Adrenal gland (tissue), 19 donors: ENCODE measurements at places on chromosomes 1 and 21. TPM values are rescaled to one million over a fixed set of nuclear protein-coding genes. Genes with fewer than 3 reads are reported as not detected.

The PRAMEF14 gene
- not detected for total RNA-seq

The SLC6A17 gene
- total RNA-seq = 6.9 TPM

The SLC30A2 gene
- total RNA-seq = 0.06 TPM

The CYP2J2 gene
- total RNA-seq = 0.27 TPM

The LENEP gene
- total RNA-seq = not detected

GRCh38 chr1:168360151-168361021 is 79.7 kb downstream of the TBX19 start:
- no peaks in the 10 kb centered on the region for H3K36me3 ChIP-seq
- H3K27ac ChIP-seq = no peak overlapping the region

- no peaks in the 10 kb centered on the region for H3K27me3 ChIP-seq
- H3K36me3 ChIP-seq = no peaks in the 10 kb centered on the region
- H3K4me3 ChIP-seq = no peak overlapping the region
- DNase-seq = peak; percentile 45
- no peak overlapping the region for H3K27ac ChIP-seq
Measured at GRCh38 chr1:116001739-116002487, 25.6 kb downstream of the SLC22A15 start.

- no peak overlapping the region for H3K27ac ChIP-seq
- DNase-seq = no peak
- H3K4me3 ChIP-seq = no peak overlapping the region
- no peaks in the 10 kb centered on the region for H3K4me1 ChIP-seq
- H3K27me3 ChIP-seq = no peaks in the 10 kb centered on the region
Measured at GRCh38 chr21:30988706-30989105, 49.6 kb downstream of the KRTAP19-8 start.

DNA sequence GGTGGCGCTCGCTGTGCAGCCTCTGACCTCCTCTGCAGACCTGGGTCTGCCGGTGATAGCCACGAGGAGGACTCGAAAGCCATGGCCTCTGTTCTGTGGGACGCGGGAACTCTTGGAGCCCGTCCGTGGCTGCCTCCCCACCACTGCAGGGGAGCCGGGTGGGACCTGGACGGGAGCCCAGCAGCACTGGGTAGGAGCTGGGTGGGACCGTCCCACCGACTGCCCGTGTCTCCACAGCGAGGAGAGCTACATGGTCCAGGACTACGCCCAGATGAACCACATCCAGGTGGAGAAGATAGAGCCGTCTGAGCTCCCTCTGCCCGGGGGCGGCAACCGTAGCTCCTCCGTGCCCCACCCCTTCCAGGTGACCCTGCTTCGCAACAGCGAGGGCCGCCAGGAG is 23.7 kb downstream of the ARHGEF16 start:
- no peak overlapping the region for H3K4me3 ChIP-seq
- H3K36me3 ChIP-seq = no peaks in the 10 kb centered on the region
- no peak overlapping the region for H3K27ac ChIP-seq
- DNase-seq = no peak
- peaks cover 3% of the 10 kb centered on the region for H3K27me3 ChIP-seq
- H3K4me1 ChIP-seq = no peaks in the 10 kb centered on the region

DNA sequence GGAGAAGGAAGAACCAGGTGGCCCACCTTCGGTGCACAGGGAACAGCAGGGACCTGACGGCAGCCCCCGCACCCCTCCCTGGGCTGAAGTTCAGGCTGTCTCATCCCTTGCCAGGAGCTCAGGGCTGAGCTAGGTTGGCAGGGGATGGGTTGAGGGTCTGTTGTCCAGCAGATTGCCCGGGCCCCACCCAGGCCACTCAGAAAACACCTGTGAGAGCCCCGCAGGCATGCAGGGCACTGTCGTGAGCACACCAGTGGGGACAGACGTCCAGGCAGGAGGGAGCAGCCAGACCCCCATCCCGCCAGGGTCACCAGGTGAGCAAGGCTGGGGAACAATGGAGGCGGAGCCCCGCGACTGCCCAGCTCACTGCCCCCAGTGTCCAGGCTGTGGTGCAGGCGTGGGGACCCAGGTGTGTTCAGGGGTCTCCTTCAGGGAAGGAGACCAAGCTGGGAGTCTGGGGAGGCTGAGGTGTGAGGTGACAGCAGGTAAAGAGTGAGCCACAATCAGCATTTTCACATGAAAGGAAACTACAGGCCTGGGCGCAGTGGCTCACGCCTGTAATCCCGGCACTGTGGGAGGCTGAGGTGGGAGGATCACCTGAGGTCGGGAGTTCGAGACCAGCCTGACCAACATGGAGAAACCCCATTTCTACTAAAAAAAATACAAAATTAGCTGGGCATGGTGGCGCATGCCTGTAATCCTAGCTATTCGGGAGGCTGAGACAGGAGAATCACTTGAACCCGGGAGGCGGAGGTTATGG is 9.4 kb upstream of the SAMD11 start:
- H3K4me1 ChIP-seq = peaks cover 12% of the 10 kb centered on the region
- peaks cover 64% of the 10 kb centered on the region for H3K27me3 ChIP-seq
- DNase-seq = no peak
- no peaks in the 10 kb centered on the region for H3K36me3 ChIP-seq

DNA sequence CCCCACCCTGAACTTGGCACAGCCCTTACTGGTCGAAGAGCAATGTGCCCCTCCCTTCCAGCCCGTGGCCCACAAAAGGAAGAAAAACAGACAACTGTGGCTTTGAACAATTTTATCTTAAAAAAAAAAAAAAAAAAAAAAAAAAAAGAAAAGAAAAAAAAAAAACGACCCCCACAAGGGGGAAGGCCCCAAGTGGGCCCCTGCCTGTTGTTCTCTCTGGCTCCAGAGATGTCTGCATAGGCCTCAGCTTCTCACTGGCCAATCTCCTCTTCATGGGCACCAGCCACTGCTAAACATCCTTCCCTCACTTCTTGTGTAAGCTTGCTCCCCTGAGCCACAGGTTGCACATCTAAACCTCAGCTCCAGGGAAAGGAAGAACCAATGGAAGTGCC is 386 bp upstream of the TSTD1 start:
- peaks cover 8% of the 10 kb centered on the region for H3K4me1 ChIP-seq
- no peak for DNase-seq
- no peak overlapping the region for H3K27ac ChIP-seq
- H3K4me3 ChIP-seq = peak overlapping the region; percentile 30

GRCh38 chr1:192888574-192888973 is 79.7 kb downstream of the RGS2 start:
- H3K36me3 ChIP-seq = no peaks in the 10 kb centered on the region
- no peak overlapping the region for H3K4me3 ChIP-seq

DNA sequence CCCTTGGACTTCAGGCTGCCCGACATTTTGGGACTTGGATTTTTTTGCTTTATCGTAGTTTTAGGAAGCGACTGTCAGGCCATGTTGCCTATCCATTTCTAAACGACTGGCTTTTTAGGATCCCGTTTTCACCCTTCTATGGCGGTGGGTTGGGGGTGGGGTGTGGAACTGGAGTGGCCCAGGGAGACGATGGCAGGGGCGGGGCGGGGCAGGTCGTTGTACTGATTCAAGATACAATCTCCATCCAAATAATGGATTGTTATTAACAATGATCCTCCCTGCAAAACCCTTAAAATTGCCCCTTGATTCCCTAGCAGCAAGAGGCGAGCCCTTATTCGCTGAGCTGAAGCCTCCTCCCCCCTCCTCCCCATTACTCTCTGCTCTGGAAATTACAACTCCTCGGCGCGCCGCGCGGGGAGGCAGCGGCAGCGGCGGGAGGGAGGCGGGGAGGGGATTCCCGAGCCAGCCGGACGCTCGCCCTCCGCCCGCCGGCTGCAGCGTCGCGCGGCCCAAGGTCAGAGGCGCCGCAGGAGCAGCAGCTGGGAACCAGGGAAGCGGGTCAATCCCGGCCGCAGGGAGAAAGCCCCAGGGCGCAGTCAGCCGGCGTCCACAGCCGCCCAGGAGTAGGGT is at the start of gene TRIM67:
Gene TRIM67, plus strand, starts transcription at position 392 of the 630 bp plus-strand sequence. CDS start 912 bp downstream, outside the sequence.
- no peaks in the 10 kb centered on the region for H3K36me3 ChIP-seq
- no peak within 1 kb of the TSS for H3K27ac ChIP-seq
- H3K27me3 ChIP-seq = peaks cover 14% of the 10 kb centered on the region
- H3K4me3 ChIP-seq = peak within 1 kb of the TSS; percentile 18
- H3K4me1 ChIP-seq = peaks cover 36% of the 10 kb centered on the region

GRCh38 chr1:156705918-156706656 is 704 bp upstream of the CRABP2 start:
- H3K36me3 ChIP-seq = no peaks in the 10 kb centered on the region

DNA sequence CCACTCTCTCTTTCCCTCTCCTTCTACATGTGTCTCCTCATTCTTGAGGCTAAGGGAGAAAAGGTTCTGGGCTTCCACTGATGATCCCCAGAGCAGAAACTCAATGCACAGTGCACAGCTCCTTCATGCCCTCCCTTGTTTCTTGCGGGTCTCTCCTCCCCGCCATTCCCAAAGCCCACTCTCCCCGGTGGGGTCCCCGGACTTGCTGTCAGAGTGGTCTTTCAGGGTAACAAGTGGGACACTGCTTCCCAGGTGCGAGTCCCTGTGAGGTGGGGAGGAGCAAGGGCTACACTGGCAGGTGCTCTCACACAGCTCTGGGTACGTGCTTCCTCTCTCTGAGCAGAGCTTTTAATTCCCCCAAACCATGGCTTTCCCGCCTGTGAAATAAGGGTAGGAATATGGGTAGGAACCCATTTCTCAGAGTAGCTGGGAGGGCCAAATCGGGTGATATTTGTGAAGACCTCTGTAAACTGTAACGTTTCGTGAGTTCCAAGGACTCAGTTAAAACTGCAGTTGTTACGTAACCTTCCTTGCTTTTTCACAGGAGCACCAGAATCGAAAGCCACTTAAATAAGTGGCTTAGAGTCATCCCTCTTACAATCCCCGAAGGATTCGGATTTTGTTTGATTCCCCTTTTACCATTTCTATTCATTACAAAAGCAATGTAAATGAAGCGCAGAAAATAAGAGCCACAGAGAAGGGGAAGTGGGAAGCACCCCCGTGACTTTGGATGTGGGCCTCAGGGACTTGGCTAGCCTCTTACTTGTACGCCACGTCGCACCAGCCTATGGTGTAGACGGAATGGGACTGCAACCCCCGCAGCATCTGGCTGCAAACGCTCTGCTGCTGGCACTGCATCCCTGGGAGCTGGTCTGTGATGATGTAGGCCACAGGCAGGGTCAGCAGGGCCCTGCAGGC is 6.2 kb downstream of the PGLYRP3 start:
- no peak for DNase-seq
- no peaks in the 10 kb centered on the region for H3K4me1 ChIP-seq
- H3K36me3 ChIP-seq = no peaks in the 10 kb centered on the region
- H3K4me3 ChIP-seq = no peak overlapping the region

DNA sequence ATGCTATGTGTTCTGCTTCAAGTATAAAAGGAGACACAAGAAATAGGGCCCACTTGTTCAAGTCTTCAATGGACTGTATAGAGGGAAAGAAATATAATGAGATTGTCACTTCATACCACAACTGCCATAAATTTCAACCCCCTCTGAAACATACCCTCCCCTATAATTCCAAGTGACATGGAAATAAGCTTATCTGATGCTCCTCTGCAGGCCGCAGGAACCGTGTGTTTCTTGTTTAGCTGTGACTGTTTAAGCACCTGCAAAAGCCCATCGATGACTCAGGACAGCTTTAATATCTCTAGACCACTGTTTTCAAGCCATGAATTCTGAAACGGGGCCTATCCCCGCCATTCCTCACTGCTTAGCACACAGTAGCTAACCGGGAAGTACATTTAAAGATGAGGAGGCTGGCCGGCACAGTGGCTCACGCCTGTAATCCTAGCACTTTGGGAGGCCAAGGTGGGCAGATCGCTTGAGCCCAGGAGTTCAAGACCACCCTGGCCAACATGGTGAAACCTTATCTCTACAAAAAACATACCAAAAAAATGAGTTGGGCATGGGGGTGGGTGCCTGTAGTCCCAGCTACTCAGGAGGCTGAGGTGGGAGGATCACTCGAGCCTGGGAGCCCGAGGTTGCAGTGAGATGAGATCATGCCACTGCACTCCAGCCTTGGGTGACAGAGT is 4.2 kb downstream of the HLCS start:
- H3K4me3 ChIP-seq = no peak overlapping the region
- H3K27me3 ChIP-seq = no peaks in the 10 kb centered on the region
- DNase-seq = no peak

- no peaks in the 10 kb centered on the region for H3K27me3 ChIP-seq
- DNase-seq = no peak
- H3K27ac ChIP-seq = peak overlapping the region; percentile 8
- H3K36me3 ChIP-seq = no peaks in the 10 kb centered on the region
- H3K4me3 ChIP-seq = no peak overlapping the region
- peaks cover 18% of the 10 kb centered on the region for H3K4me1 ChIP-seq
Measured at GRCh38 chr1:151619489-151620093, 7.7 kb downstream of the SNX27 start.

DNA sequence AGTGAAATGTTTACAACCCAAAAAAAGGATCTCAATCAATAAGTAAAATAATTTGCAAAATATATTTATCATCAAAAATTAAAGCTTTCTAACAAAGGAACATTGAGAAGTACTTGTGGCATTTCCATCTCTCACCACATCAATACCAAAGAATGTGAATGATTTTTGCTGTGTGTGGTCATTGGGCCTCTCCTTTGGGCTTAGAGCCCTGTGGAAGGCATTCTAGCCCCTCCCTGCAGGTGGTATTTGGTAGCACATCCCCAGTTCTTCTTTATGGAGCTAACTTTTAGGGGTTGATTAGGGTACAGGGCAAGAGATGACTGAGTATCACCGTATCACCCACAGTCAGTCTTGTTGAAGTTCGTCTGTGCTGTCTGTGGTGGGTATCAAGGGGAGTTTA is 294.1 kb upstream of the SGIP1 start:
- no peak for DNase-seq
- H3K27me3 ChIP-seq = peaks cover 7% of the 10 kb centered on the region
- no peaks in the 10 kb centered on the region for H3K36me3 ChIP-seq
- no peak overlapping the region for H3K27ac ChIP-seq
- H3K4me1 ChIP-seq = no peaks in the 10 kb centered on the region
- no peak overlapping the region for H3K4me3 ChIP-seq

DNA sequence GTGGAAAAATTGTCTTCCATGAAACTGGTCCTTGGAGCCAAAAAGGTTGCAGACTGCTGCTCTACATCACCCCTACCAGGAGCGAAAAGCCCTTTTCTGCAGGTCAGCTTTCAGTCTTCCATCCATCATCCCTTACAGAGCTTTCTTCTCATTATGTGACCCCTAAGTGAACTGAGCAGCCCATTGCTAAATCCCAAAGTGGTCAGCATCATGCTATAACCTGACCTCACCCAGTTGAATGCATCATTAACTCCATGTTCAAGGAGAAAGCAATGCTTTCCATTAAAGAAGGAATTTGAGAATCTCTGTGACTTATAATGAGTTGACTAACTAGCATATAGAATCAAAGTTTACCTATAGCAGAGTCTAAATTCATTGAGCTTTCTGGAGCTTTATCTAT is 10.4 kb upstream of the IL24 start:
- H3K4me3 ChIP-seq = no peak overlapping the region
- H3K27me3 ChIP-seq = peaks cover 7% of the 10 kb centered on the region
- no peak for DNase-seq
- H3K36me3 ChIP-seq = no peaks in the 10 kb centered on the region
- H3K4me1 ChIP-seq = no peaks in the 10 kb centered on the region
